ENCODE measurements at places on chromosomes 1 and 21. TPM values are rescaled to one million over a fixed set of nuclear protein-coding genes. Genes with fewer than 3 reads are reported as not detected.

DNA sequence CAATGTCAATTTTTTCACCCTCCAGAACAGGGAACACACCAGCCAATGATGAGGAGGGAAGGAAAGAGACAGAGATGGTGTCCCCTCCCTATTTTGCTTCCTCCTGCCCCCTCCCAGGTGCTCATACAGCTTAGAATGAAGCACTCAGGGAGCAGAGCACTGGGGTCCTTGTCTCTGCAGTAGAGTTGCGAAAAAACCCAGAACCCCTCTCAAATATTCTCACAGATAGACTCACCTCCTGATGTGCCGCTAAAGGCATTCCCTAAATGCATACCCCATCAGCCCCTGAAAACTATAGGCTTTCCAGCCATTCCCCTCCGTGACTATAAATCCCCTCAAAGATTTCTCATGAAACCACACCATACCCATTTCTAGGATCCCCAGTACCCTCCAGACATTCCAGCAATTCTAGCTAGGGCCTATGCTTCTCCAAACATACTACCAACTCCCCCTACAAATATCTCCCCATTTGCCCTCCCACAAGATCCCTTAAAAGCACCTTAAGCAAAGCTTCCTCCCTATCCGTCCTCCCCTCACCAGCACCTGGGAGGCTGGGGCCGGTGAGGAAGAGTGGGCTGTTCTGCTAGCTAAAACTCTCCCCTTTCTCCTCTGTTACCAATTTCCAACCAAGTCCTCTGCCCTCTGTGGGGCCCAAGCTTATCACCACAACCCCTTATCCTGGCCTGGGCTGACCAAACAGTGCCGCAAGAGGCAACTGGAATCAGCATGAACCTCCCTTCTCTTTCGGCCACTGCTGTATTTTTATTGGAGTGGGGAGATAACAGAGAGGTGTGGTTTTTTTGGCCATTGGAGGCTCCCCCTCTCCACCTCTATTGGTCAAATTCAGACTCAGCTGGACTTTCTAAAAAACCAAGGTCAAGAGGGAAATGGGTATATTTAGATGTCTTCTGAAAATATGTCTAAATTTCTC lies 54.7 kb downstream of the RHBG start:
- DNase-seq: no peak

GRCh38 chr1:6603238-6603914 lies 707 bp upstream of the KLHL21 start:
- peak; percentile 90 for DNase-seq

DNA sequence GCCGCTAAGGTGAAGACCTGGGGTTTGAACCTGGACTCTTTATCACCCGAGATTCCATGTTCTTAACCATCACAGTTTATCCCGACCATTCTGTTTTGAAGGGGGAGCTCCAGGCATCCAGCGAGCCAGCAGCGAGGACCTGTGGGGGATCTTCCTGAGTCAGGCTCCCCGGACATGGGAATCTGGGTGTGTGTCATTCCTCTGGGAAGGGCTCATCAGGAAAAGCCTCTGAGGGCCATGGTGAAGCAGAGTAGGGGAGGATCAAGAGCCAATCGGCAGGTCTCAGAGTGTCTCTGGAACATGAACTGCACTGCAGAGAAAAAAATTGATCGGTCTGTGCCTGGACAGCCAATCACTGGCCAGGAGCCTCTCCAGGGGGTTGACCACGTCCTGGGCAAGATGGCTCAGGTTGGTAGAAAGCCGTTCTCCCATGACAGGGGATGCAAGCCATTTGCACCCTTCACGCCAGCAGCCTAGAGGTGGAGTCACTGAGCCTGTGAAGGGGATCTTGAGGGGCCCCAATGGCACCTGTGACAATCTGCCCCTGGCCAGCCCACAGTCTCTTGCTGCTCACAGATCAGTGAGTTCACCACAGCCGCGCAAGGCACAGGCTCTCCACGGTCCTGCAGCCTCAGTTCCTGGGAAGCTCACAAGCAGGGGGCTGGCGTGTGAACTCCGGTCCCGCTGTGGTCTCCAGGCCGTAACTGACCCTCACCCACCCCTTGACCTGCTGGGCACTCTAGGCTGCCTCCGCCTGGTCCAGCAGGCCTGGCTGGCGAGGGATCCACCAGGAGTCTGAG lies 20.4 kb upstream of the ACTRT2 start:
- DNase-seq: peak; percentile 44

The LDLRAD1 gene
- total RNA-seq: not detected

The CFAP57 gene
- total RNA-seq: not detected
